Activated T-cell treated with anti-CD3 and anti-CD28 coated beads, Interleukin-2, amount 50 U/mL, for 4 hours (primary cell): ENCODE measurements at places on chromosomes 6 and 20.

GRCh38 chr6:116238083-116238482 lies 15.8 kb downstream of the TSPYL4 start:
- no peak for DNase-seq

DNA sequence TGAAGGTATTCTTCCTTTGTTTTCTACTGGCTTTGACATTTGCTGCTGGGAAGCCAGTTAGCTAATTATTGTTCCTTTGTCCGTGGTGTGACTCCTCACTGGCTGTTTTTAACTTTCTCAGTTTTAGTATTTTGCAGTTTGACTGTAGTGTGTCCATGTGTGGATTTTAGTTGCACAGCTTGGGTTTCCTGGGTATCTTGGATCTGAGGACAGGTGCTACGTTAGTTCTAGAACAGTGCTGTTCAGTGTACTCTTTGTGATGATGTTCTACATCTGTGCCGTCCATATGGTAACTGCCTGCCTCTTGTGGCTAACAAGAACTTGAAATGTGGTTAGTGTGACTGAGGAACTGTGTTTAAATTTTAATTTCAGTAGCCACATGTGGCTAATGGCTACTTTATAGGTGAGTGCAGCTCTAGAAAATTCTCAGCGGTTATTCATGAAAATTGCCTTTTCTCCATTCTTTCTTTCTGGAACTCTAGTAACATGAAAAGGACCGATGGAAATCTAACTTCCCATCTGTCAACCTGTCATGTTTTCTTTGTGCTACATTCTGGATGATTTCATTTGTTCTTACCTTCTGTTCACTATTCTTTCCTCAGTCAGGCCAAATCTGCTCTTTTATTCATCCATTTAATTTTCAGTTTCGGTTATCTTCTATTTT lies 7.4 kb downstream of the SNX9 start:
- DNase-seq, result no peak

DNA sequence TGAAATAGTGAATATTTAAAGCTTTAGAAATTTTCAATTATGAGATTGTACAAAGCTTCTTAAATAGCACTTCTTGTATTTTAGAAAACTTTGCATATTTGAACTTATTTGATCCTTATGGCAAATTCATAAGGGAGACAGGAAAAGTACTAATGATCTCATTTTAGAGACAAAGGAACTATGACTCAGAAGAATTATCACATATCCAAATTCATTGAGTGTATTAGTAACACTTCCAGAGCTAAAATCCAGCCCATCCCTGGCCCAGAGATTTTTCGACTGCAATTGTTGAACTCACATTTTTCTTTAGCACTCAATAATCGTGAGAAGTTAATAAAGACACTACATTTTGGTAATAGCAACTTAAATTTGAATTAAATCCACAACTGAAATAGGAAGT lies 704.3 kb downstream of the EPM2A start:
- DNase-seq, result no peak

GRCh38 chr6:25122622-25123237 lies 156.4 kb upstream of the CARMIL1 start:
- DNase-seq, result no peak

DNA sequence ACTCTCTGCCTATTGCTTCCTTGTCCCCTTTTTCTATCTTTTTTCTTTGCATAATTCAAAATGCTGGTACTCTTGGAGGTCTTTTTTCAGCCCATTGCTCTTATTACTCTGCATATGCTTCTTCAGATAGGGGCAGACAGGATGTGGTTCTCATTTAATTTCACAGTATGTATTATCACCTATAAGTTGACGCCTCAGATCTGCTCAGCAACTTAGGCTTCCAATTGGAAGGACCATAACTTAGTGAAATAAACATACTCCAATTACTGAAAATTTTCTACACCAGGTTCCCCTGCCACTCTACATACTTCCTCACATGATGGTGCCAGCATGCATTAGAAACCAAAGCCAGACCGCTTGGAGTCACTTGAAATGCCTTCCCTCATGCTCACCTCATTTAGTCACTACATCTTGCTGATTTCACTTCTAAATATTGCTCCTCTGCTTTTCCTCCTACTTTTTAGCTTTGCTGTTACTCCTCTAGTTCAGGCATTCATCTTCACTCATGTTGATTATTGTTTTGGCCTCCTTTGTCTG lies 34.5 kb upstream of the AHI1 start:
- no peak for DNase-seq

- no peak for DNase-seq
Observed at GRCh38 chr6:126182650-126183311, 157.1 kb upstream of the CENPW start.

GRCh38 chr6:14381829-14382677 lies 264.5 kb downstream of the CD83 start:
- DNase-seq, result no peak
